Cerebellum (tissue), 4 donors: ENCODE measurements at places on chromosomes 4 and X. TPM values are rescaled to one million over a fixed set of nuclear protein-coding genes. Genes with fewer than 3 reads are reported as not detected.

- no peak for DNase-seq
Measured at GRCh38 chr4:100287534-100287933, 97.3 kb upstream of the DDIT4L start.

DNA sequence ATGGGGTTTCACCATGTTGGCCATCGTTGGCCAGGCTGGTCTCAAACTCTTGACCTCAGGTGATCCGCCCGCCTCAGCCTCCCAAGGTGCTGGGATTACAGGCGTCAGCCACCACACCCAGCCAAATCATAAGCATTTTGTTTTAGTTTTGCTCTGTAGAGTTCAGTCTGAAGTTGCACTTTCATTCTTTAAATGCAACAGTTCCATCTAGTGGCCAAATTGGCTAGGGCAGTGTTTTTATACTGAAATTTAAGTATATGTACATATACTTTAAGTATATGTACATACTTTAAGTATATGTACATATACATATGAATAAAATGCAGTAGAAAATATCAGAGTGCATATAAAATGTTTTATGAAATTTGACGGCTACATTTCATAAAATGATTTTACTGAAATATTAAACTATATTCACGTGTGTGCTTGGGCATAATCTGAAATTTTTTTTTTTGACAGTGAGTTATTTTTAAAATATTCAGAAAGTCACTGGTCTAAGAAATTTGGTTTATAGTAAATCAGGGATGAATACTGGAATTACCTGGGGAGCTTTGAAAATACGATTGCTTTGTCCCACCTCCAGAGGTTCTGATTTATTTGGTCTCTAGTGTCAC, 145.5 kb downstream of the NWD2 start:
- DNase-seq = no peak

GRCh38 chr4:132827522-132827921, 321.6 kb upstream of the PCDH10 start:
- DNase-seq = no peak

- no peak for DNase-seq
Measured at GRCh38 chr4:83440148-83440814, 15.3 kb downstream of the HELQ start.

DNA sequence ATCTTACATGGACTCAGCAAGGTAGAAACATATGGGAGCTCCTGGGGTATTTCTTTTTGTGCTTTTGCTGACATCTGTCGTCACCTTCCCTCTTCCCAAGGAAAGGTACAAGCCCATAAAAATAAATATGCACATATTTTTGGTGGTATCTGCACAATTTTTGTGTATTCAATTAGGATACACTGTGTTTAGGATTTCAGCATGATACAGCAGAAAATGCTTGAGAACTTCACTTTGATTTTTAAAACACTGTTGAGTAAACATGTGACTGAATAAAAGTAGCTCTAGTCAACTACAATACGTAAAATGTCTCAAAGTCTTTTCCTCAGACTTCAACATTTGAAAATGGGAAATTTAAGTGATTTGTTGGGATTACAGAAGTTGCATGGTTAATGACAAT, 99.4 kb upstream of the SPANXC start:
- no peak for DNase-seq

CFP gene
- 1.4 TPM for total RNA-seq

PDZD4 gene
- total RNA-seq = 89.6 TPM
